ENCODE measurements at places on chromosomes 16 and 17.

DNA sequence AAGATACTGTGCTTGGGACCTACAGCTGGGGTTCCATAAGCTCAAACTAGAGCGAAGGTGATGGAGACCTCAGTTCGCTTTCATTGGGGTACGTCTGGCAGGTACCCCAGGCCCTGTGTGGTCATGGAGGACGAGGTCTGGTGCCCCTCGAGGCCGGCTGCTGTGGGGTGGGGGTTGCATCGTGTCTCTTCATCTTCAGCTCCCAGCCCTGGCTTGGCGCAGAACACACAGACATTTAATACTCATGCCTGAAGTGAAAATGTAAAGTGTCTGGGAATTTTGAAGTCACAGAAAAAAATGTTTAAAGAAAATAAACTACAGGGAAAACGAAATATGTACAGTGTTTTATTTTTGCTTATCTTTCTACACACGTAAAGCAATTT lies 80.5 kb downstream of the TBC1D16 start:
- DNase-seq, result no peak

DNA sequence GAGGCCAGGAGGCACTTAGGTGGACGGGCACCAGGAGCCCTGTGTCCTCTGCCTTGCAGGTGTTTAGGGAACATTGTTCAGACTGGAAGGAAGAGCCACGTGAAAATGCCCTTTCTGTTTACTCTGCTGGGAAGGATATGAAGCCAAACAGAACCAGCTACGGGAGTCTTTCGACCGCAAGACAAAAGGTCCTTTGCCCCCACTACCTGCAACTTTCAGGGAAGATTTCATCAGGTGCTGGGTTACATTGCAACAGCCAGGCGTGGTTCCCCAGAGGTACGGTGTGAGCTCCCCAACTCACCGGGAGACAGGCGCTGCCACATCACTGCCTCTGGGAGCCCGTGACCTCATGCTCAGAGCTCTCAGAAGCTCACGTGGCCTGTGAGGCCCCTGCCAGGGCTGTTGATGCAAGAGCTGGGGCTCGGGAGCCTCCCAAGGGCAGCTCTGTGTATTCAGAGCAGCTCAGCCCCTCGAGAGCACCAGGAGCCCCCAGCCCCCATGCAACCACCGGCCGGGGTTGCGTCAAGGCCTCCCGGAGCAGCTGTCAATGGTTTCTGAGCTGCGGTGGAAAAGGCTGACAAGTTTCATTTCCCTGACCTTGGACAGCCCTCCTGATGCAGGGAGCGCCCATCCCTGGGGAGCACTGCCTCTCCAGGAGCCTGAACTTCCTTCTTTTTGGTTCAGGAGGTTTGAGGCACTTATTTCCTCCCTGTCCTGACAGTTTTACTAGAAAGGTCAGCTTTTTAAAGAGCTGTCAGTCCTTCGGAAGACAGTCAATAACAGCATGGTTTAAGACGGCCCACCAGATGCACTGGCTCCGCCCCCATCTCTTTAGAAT lies 42.1 kb downstream of the TBC1D16 start:
- no peak for DNase-seq

- no peak for DNase-seq
These were observed 29.5 kb upstream of the DNAI2 start for GRCh38 chr17:74244548-74244947.

DNA sequence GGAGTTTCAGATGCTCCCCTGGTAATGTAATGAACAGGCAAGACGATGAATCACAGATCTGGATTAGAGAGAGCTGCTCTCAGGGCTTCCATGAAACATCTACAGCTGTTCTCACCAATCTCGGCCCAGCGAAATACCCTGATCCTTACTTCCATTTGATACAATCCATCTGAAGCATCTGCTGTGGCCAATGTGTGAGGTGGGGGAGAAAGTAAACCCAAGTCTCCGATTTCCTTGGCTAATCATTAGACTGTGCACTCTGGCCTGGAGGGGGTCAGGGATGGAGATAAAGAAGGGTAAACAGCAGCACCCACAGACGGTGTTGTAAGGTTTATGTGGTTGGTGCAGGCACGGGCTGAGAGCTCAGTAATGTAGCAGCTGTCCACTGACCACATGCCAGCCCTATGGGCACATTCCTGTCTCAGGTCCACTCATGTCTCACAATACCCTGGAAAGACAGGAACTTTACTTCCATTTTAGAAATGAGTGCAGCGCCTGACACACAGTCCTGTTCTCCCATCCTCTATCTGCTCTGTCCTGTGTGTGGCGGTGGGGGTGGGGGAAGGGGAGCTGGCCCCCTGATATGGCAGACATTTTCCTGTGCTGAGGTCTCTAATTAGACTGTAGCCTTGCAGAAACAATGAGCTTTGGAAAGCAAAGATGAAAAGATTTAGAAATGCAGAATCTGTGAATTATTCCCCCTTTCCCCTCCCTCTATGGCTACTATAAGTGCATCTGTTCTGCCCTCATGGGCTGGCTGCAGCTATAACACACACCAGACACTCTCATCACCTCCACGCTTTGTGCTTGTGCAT lies 48.3 kb upstream of the ERN1 start:
- DNase-seq, result no peak

- no peak for DNase-seq
These were observed 1.2 kb downstream of the SNX20 start for GRCh38 chr16:50679676-50680555.

DNA sequence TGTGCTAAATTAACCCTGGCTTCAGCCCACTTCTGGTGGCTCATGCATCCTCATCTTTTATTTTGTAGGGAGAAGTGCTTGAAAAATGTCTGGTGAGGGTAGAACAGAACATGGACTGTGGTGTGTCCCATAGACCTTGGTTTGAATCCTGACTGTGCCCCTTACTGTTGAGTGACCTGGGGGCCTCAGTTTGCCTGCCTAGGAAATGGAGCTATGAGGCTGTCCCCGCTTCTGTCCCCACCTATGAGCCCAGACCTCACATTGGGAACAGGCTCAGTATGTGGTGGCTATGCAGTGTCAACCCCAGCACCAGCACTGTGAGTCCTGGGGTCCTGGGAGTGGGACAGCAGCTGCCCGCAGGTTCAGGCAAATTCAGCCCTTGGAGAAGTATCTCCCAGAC lies 186.3 kb upstream of the GSE1 start:
- DNase-seq, result no peak

DNA sequence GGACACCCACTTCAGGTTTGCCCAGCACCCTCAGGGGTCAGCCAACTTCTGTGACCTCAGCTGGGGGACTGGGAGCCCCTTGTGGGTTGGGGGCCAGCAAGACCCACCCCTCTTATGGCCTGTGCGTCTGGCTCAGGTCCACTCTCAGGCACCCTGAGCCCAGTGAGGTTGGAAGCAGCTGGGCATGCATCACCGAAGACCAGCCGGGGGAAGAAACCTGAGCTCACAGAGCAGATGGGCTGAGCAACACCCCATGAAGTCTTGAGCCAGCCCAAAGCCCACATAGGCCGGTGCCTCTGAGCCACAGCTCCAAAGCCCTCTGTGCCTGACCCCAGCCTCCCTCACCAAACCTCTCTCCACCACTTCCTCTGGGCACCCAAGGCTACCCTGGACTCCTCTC lies 166.7 kb downstream of the RBFOX3 start:
- no peak for DNase-seq

GRCh38 chr17:39069114-39069756 lies 82.2 kb downstream of the PLXDC1 start:
- no peak for DNase-seq

DNA sequence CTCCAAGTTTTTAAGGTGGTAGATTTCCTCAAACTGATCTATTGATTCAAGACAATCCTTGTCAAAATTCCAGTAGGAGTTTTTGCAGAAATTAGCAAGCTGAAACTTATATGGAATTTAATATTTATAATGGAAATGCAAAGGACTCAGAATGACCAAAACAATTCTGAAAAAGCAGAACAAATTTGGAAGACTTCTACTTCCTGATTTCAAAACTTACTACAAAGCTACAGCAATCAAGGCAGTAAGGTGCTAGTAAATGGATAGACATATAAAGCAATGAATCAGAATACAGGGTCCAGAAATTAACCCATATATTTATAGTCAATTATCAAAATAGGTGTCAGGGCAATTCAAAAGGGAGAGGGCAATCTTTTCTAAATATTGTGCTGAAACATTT lies 11.8 kb upstream of the IL21R start:
- no peak for DNase-seq

- no peak for DNase-seq
These were observed 611 bp upstream of the ANKRD40 start for GRCh38 chr17:50708050-50709000.

DNA sequence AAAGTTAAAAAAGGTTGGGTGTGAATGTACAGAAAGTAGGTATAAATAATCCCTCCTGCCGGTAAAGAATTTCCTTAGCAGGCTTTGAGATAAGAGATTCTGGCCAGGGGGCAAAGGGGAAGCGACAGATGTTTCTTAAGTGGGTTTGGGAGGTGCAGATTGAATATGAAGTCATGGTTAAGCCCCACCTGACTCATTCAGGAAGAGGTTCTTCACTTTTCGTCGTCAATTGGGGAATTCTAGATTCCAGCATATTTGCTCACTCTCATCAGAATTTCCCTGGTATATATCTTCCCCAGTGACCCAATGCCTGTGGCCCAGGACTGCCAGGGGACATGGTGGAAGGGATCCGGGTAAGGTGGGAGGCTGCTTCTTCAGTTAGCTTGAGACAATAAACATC lies 127.8 kb downstream of the CPPED1 start:
- no peak for DNase-seq

DNA sequence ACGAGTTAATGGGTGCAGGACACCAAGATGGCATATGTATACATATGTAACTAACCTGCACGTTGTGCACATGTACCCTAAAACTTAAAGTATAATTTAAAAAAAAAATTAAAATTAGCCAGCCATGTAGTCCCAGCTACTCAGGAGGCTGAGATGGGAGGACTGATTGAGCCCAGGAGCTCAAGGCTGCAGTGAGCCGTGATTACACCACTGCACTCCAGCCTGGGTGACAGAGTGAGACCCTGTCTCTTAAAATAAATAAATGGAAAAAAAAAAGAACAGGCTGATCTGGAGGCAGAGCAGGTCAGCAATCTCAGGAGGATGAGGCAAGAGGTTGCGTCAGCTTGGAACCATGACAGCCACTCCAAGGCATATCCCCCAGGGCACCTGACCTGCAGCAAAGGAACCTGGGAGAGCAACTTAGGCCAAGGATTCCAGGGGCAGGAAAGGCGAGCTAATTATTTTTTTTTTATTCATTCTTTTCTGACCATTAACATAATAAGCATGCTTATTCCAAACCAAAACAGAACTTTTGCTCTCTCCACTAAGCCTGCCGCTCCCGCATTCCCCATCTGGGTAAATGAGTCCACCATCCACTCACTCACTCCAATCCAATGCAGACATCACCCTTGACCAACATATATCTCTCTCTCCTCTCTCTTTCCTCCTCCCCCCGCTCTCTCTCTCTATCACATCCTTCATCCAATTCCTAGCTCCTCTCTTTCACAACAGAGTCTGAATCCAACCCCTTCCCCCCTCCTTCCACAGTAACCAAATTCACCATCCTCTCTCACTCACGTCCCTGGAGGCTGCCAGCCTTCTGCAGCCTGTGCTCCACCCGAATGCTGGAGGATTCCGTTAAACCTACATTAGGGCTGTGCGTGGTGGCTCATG lies 47.7 kb downstream of the TK2 start:
- DNase-seq, result peak; percentile 59

DNA sequence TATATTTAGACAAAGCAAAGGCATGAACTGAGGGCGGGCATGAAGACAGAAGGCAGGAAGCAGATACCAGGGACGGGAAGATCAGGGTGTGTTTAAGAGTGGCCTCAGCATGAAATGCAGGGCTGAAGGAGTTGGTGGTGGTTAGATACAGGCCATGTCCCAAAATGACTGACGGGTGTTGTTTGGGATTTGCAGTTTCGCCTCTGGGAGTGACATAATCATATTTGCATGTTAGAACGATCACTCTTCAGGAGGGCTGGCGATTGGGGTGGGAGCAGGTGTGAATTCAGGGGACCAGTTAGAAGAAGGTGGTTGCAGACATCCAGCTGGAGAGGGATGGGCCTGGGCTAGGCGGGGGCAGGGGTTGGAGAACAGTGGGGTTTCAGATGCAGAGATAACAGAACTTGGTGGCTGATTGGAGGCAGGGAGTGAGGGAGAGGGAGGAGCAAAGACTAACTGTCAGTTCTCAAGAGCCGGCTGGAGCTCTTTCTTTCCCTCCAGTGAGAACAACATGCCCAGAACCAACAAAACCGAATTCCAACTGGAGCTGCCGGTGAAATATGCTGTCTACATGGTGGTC lies 27.2 kb upstream of the ITGAX start:
- DNase-seq, result no peak

DNA sequence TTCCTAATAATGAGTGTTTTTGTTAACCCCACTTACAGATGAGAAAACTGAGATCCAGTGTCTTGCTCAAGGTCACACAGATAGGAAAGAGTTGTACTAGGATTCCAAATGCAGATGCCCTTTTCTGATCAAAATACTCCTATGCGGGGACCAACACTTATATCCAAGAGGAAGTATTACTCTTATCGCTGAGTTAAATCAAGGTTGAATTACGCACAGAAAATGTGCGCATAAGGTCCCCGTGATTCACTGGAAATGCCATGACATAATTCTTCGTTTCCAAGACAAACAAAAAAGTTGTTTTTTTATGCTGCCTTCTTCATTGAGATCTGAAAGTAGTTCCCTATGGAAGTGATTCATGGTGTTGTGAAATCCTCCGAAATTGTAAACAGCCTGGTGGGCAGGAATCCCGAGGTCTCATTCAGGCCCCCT lies 463.8 kb upstream of the HSBP1 start:
- DNase-seq, result no peak

- DNase-seq, result no peak
These were observed 4.2 kb upstream of the KRTAP4-5 start for GRCh38 chr17:41153856-41154255.

DNA sequence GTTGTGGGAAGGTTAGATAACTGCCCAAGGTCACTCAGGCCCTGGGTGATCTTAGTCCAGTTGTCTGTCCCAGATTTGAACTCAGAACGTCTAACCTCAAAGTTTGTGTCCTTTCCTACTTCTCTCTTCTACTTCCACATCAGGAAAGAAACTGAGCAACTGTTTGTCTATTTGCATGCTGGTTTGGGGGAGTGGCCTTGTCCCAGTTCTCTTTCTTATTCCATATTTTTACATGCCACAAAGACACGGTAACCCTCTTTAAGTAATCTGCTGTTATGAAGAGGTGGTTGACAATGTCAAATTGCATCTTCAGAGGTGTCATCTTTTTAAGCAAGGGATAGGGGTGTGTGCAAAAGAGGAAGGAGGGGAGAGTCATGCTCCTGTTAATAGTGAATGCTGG lies 432.5 kb downstream of the HS3ST3B1 start:
- no peak for DNase-seq

- no peak for DNase-seq
These were observed 17.9 kb downstream of the BFAR start for GRCh38 chr16:14650629-14651028.

- no peak for DNase-seq
These were observed 60.7 kb upstream of the TNRC6C start for GRCh38 chr17:77897741-77898301.

GRCh38 chr16:81319221-81319912 lies 4.6 kb downstream of the GAN start:
- DNase-seq, result peak; percentile 56

- peak; percentile 77 for DNase-seq
These were observed 13.3 kb upstream of the CAVIN1 start for GRCh38 chr17:42436391-42436790.

Data from MG63 (cell line).